ENCODE measurements at places on chromosomes 12 and 14.

GRCh38 chr14:25869854-25870253 is 728.0 kb downstream of the NOVA1 start:
- no peak for DNase-seq

DNA sequence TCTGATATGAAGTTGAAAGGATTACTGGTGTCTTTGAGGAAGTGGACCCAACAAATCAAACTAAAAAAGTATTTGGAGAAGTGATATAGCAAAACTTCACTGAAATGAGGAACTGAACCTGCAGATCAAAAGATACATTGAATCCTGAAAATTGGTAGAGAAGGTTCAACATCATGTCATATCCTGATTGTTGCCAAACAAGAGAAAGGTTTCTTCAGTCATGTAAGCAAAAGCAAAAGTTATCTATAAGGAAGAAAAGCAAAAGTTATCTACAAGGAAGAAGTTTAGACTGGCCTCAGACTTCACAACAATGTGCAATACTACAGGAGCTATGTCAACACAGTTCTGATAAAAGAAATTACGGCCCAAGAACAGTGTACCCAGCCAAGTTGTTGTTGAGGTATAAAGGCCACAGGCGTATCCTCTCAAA is 142.7 kb downstream of the RAD51B start:
- no peak for DNase-seq

DNA sequence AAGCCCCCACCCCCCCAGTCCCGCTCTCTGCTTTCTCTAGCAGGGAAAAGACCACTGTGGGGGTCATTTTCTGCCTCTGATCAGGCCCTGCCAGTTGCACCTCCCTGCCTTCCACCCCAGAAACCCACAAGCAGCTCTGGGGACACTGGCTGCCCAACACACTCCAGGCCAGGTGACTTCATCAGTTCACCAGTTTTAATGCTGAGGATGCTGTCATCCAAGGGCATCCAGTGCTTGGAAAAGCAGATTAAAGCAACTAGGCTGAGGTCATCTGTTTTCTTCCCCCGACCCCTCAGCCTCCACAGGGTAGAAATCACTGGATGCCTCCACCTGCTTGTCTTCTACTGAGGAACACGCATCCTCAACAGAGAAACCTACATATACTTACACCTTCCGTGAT is 282.4 kb downstream of the DPF3 start:
- DNase-seq = no peak

- no peak for DNase-seq
Observed at GRCh38 chr14:76696791-76697190, 64.5 kb upstream of the VASH1 start.

- DNase-seq = no peak
Observed at GRCh38 chr14:42214981-42215491, 608.4 kb downstream of the LRFN5 start.

GRCh38 chr12:96183734-96184370 is 10.3 kb upstream of the ELK3 start:
- DNase-seq = no peak

GRCh38 chr12:38124247-38125012 is 192.1 kb upstream of the ALG10B start:
- no peak for DNase-seq

- no peak for DNase-seq
Observed at GRCh38 chr14:58805605-58806409, 168.0 kb downstream of the DACT1 start.

GRCh38 chr14:54890788-54891187 is 11.8 kb downstream of the GCH1 start:
- DNase-seq = no peak

DNA sequence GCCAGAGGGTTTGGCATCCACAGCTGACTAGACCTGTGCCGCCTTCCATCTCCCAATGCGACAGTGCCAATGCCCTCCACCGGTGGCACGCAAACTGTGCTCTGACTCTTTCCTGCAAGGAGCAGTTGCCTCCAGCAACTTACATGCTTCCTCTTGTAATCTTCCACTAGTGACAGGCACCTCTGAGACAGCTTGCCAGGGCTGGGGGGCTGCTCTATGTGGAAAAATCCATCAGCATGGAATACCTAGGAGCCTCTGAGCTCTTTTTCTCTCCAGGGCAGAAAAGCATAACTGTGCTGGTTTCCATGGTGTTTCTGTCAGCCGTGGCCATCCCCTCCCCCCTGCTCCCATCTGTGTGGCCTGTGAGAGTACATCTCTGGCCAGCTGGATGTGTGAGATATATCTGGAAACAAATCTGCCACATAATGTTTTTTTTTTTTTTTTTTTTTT is 110.6 kb downstream of the MYRFL start:
- DNase-seq = no peak

DNA sequence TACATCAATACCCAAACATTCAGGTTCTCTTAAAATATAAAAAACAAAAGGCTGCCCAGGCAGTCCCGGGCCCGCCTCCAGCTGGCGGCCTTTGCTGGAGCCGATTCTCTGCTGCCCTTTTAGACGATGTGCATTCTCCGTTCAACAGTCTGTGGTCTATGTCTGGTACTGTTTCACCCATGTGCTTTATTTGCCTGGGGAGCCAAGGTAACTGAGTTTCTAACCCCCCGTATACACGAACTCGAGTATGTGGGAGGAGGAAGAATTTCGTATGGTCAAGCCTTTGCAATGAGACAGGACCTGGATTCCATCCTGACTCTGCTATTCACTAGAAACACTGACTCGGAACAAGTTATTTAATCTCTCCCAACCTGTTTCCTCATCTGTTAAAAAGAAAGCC is 54.1 kb upstream of the GPR68 start:
- no peak for DNase-seq
